ENCODE measurements at places on chromosomes 3 and 15. TPM values are rescaled to one million over a fixed set of nuclear protein-coding genes. Genes with fewer than 3 reads are reported as not detected.

Gene PTH1R
- total RNA-seq, result 0.28 TPM

Gene MOBP
- total RNA-seq, result not detected

Gene WDR93
- total RNA-seq, result under 0.01 TPM

Gene MYNN
- 23.8 TPM for total RNA-seq

Gene GOLGA8B
- 19.8 TPM for total RNA-seq

Gene PLOD2
- total RNA-seq, result 239 TPM

Gene CPNE9
- not detected for total RNA-seq

Gene ZNF80
- not detected for total RNA-seq

Gene CDHR4
- total RNA-seq, result under 0.01 TPM

Gene B3GALNT1
- 10.6 TPM for total RNA-seq

Gene AGTR1
- total RNA-seq, result 2.9 TPM

Gene ATP10A
- total RNA-seq, result 10.4 TPM

Gene RGMA
- 0.46 TPM for total RNA-seq

Gene CYP11A1
- 1.1 TPM for total RNA-seq

Gene GOLGA6L7
- total RNA-seq, result not detected

Gene PARP15
- 0.14 TPM for total RNA-seq

Gene GRAMD2A
- 0.55 TPM for total RNA-seq

Gene DRD3
- total RNA-seq, result not detected
